Osteoblast (primary cell): ENCODE measurements at places on chromosomes 3 and 15.
A peak's percentile ranks its signal among the peaks of the same experiment; 100 is the strongest.

- DNase-seq, result no peak
These were observed 265.4 kb upstream of the KCNMB2 start for GRCh38 chr3:178270838-178271237.

DNA sequence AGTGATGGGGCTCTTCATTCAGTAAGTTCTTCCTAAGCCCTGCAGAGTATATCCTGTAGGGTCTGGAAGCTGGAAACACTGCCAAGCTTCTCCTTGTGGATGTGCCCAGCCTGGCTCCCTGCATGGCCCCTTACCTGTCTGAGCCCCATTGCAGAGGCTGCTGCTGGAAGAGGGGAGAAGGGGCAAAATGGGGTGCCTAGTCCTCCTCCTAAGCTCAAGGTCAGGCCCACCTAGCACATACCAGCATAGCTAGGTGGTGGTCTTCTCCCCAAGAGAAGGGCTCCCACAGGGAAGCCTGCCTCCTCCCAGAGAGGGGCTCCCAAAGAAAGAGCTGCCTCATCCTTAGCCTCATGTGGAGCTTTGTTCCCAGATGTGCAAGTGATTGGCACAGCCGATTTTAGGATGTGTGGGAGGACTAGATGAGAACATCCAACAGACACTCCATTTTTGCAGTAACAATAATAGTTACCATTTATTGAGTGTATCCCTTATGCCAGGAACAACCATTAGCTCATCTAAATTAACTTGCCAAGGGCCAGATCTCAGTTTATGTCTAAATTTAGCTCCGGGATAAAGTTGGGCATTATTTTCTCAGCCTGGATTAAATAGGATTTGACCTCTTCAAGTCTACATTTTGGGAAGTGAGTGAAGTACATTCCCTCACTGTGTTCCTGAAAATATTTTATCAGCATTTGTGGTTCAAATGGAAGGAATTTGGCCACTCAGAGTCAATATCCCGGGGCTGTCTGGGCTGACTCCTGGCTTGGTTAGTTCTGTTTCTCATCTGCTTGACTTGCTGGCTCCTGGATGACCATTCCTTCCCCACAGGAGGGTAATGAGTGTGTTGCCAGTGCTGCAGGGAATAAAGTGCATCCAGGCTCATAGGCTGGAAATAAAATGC lies 291.1 kb upstream of the ROPN1 start:
- DNase-seq, result no peak

- DNase-seq, result no peak
These were observed 1.6 kb upstream of the PROK2 start for GRCh38 chr3:71786551-71786950.

- DNase-seq, result no peak
These were observed 138.5 kb upstream of the ARPP21 start for GRCh38 chr3:35500641-35501350.

DNA sequence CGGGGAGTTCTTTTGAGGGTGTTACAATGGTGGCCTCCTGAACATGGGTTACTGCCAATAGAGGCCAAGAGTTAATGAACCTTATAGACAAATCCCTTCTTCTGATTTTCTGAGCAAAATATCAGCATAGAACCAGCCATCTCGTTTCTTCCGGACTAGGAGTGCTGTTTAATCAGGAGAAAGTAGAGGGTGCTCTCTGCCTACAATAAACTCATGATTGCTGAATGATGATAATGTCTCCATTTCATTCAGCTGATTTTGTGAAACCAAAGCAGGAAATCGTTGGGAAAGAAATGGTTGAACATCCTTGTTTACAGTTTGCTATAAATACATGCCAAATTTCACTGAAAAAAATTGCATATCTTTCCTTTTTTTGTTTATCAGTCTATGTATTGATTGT lies 142.8 kb upstream of the PLSCR5 start:
- DNase-seq, result peak; percentile 39

- no peak for DNase-seq
These were observed 59.9 kb downstream of the SUCNR1 start for GRCh38 chr3:151933234-151933853.

GRCh38 chr3:68915973-68916372 lies 16.4 kb downstream of the TAFA4 start:
- no peak for DNase-seq

DNA sequence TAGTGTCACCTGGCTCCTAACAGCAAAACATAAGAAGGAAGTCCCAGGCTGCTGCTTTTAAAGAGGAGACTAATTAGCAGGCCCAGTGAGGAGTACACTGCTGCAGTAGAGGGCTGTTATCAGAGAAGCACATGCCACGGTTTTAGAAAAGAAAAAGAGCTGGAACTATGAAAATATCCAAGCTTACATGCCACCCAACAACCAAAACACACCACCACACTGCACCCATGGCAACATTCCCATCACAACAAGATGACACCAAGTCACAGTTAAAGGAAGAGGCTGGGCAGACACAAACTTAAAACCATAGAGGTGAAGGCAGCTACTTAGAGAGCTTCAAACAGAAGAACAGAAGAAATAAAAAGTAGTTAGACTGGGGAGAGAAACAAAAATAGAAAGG lies 37.0 kb downstream of the NPTN start:
- DNase-seq, result no peak

DNA sequence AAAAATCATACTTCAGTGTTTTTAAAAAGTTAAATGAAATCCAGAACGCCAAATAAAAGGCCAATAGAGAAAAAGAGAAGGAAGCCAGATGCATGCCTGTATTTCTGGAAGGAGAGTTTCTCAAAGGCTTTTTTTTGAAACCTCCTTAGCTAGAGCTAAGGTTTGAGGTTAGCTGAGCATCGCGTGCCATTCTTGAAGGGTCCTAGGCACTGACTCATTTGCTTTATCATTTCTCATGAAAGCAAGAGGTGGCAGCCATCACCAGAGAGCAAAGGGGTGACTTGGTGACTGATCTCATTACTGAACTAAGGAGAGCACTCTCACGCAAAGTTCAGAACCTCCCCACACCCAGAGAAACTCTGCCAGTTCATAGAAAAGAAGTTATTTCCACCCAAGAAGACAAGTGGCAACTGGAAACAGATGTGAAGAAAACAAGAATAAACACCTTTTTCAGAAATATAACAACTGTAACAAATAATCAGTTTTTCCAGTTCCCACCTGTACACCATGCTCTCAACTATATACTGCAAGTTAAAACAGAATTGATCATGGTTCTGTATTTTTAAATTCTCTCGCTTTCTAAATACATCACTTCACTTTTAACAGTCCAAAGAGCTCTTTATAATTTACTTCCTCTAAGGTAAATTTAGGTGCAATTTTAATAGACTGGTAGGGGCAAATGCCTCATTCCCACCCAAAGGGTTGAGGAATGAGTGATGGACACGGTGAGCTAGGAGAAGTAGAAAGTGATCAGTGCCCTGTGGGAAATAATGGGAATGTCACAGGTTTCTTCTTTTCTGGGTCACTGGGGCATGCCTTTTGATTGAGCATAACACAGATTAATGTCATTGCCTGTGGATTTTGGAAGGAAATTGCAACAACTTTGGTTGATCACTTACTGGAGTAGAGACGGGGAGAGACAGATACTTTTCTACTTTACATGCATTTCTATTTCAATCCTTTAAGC lies 24.7 kb downstream of the GPR15 start:
- no peak for DNase-seq

- no peak for DNase-seq
These were observed 837.6 kb upstream of the DPPA4 start for GRCh38 chr3:110174908-110175307.

- DNase-seq, result peak; percentile 75
These were observed 62.5 kb upstream of the ANKRD28 start for GRCh38 chr3:15860014-15860934.

- no peak for DNase-seq
These were observed 50.1 kb downstream of the SYN2 start for GRCh38 chr3:12054245-12054644.

- no peak for DNase-seq
These were observed 46.7 kb downstream of the ALCAM start for GRCh38 chr3:105413343-105413887.

DNA sequence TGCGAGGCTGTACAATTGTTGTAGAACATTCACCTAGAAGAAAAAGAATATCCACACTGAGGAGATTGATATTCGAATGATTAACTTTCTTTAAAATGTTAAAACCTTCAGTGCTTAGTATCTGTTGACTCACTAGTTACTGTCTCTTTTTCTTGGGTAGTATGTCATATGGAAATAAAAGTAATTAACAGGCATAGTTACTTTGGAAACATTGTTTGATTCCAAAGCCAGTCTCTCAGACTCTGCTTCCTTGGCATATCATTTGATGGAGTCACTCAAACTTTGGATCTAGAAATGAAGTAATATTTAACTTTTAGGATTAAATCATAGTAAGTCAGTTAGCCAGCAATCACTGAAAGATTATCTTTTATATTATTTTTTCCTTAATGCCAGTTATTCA lies 63.4 kb downstream of the MAP2K5 start:
- no peak for DNase-seq

DNA sequence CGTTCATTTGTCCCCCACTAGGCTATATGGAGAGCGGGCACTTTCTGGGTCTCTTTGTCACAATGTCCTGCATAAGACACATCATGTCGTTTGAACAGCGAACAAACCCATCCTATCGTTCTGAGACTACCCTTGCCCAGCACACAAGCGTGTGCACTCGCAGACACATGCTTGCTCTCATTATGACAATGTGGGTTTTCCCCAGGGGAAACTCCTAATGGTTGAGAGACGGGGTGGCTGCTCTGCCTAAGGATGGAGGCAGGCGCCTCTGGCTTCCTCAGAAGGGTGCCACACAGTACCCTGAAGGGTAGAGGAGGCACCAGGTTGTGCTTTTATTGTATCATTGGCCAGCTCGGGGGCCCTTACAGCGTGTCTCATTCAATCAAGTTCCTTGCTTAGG lies 51.0 kb upstream of the MYZAP start:
- no peak for DNase-seq
